ENCODE measurements at places on chromosomes 1 and 21.

DNA sequence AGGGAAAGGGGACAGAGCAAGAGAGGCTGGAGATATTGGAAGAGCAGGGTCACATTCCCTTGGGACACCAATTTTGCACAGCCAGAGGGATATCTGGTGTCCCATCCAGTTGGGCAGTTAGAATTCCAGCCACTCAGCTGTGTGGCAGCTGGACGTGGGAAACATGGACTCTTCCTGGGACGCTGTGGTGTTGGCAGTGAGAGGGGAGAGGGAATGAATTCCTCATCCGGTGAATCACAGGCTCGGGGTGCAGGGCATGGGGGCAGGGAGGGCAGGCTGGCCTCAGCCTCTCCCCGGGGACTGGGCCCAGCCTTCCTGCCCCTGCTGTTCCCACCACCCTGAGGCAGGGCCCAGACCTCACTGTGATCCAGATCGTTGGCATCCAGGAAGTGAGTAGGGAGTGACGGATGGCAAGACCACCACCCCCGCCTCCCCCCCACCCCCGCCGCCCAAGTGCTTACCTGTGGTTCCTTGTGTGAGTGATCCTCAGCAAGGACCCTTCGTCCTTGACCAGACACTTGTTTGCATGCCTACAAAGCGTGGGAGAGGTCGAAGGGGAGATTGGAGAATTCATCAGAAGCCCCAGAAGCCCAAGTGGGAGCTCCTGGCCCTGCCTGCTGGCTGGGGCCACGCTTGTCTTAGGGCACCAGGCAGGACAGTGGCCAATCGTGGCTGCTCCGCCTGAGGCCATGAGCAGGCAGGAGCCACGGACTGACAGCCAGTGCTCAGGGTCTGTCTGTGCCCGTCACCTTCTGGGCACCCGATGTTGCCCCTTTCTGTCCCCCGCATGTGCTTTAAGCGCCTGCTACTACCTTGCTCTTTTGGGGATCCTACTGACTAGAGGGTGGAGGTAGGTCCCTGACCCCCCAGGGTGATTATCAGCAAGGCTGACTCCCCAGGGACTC is 8.7 kb downstream of the WNT3A start:
- no peak for DNase-seq

DNA sequence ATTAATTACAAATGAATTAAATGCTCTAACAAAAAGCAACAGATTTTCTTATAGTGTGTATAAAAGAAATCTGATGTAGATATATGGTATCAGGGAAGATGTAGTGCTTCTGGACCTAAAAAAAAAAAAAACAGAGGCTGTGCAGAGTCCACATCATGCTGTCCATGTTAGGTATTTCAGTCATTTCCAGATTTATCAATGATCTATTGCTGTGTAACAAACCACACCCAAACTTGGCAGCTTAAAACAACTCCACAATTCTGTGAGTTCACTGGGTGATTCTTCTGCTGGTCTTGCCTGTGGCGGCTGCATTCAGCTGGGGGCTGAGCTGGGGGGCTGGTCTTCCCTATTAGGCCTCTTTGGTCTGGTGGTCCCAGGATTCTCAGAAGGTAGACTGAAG is 52.3 kb upstream of the C1orf146 start:
- DNase-seq: no peak

DNA sequence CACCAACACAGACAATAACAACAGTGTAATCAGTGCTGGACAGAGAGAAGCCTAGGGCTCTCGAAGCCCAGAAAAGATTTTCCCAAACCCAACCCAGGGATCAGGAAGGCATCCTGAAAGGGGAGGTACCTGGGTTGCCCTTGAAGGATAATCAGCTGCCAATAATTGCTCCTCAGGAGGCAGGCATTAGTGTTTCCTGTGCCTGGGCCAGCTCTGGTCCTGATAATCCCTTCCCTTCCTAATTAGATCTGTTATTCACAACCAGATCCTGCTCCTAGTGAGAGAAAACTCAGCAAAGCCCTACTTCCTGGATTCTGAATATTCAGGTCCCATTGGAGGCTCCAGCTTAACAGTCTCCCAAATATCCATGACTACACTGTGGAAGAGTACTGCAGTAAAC is 117.4 kb downstream of the DMRTA2 start:
- DNase-seq: no peak

DNA sequence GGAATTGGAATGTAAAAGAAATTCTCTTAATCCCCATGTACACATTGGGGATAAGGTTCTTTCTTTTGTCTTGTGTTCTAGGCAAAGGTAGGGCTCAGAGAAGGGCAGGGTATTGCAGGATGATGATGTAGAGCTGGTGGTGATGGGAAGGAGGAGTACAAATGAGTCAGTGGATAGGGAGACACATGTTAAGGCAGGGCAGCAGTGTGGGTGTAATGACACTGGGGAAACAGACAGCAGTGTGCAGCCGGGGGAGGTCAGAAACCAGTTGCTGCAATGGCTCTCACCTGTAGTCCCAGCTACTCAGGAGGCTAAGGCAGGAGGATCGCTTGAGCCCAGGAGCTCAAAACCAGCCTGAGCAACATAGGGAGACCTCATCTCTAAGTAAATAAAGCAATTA is 5.1 kb downstream of the NLRP3 start:
- no peak for DNase-seq

DNA sequence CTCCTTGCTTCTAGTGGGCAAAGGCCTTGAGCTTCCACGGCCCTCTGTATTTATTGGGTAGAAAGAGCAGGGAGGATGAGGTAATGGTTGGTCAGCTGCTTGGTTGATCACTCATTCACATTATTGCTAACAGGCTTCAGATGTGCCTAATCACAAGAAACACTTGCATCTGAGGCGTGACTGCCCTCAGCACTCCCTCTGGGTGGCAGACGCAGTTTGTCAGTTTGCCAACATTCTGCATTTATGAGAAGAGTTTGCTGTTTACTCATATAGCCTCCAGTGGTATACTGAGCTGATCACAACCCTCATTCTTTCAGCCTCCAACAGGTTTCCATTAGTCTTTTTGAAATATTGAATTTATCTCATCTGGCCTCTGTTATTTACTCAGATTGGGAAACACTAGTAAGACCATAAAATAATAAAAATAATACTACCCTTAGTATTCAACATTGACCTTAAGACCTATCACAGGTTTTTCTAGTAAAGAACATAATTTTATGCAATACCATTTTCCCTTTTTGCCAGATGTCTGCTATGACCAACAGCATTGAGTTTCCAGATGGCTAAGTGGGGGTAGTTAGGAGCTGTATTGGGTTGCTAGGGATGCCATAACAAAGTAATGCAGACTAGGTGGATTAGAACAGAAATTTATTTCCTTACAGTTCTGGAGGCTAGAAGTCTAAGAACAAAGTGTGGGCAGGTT is 53.3 kb downstream of the PTGFR start:
- no peak for DNase-seq

DNA sequence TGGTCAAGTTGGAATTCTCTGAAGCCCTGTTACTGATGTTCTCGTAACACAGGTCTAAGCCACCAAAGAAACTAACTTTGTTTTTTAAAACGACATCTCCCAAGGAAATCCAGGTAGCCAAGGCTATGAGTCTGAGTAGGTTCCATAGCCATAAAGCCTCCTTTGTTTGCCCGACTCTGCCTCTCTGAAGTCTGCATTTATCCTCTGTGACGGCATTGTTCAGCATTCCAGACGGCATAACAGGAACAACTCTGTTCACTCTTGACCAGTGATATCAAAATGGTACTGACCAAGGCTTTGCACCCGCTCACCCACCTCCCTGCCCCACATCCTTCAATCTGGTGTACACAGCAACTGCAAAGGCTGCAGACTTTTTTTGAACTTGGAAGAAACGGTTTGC is 14.8 kb downstream of the URB1 start:
- no peak for DNase-seq

DNA sequence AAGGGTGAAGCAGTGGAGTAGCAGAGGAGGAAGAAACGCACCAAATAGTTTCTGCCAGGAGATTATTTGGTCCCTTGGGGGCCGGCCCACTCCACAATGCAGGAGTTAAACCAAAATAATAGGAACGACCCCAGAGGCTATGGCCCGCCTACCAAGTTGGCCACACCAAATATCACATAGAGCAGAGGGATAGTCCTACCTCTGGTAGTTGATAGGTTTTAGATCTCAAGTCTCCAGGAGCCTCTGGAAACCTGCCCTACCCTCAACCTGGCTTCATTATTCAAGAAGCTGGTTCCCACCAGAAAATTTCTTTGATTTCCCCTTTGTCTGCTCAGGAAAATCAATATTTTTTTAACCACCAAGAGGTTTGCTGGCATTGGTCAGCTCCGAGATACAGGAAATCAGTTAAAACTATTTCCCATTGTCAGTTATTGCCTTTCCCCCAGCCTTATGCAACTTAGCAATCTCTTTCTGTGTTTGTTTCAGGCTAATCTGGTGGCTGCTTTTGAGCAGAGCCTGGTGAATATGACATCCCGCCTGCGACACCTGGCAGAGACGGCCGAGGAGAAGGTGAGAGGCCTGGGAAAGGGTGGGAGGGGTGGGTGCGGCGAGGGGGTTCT is 35.5 kb upstream of the IPO9 start:
- no peak for DNase-seq

DNA sequence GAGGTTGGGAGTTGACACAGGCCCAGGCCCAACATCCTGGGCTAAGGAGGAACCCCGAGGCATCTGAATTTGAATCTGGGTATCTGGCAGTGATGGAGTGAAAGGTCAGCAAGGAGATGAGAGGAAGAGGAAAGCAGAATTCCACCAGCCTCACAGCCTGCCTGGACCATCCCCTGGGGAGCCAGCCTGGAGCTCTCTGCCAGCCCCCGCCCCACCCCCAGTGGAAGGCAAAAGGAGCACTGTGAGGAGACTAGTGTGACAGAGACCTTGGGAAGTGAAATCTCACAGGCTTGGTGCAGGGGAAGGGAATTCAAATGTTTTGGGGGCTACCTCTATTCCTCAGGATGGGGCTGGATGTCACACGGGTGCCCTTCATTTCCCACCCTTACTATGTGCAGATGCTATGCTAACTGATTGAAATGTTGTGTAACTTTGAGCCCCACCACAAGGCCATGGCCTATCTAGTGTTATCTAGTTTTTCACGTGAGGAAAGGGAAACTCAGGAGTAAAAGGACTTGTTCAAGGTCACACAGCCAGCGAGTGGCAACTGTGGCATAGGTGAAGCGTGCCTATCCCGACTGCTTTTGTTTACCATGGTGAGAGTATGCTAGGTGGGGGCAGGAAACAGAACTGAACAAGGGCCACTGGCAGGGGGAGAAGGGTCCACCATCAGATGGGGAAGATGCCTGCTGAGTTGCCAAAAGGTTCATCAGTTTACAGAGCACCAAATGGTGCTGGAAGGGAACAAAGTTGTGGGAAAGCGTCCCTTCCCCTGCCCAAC is 29.8 kb downstream of the AHDC1 start:
- DNase-seq: no peak

DNA sequence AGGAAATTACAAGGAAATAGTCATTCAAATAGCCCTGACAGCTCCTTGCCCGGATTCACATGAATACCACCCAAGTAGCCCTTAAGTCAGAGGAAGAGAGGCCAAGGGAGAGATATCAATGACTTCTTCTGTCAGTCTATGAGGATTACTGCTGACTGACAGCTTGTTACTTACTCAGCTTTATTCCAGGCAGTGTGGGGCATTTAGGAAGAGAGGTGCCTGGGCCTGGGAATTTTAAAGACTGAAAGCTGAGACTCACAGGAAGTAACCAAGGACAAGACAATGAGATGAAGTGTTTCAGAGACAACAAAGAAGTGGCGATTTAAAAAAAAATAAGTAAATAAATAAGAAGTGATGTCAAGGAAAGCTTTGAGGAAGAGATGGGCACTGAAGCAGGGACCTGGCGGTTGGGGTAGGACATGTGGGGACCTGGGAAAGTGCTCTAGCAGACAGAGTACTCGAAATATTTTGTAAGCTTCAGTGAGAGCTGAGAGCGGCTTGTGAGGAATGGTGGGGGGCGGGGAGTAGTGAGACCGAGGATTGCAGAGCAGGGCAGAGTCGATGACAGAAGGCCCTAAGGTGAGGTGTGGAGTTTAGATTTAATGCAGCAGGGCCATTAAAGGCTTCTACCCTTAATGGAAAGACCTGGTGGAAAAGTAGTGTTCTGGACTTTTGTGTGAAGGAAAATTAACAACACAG is 58.9 kb downstream of the ST3GAL3 start:
- no peak for DNase-seq

GRCh38 chr1:185338719-185339622 is 21.9 kb upstream of the IVNS1ABP start:
- DNase-seq: peak; percentile 39

DNA sequence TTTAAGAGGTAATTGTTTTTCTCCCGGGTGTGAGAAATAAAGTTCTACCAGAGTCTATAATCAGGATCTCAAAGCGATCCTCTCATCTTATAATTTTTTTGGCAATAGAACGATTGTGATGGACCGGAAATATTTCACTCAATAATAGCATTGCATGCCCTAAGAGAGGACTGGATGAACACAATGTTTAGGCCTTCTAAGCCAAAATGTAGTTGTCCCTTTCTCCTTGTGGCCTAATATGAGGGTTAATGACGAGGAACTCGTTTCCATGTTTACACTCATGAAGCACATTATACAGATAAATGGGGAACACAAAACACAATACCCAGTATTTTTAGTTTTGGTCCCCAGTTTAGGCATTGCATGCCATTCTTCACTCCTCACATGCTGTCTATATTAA is 5.9 kb downstream of the TBX15 start:
- DNase-seq: no peak

DNA sequence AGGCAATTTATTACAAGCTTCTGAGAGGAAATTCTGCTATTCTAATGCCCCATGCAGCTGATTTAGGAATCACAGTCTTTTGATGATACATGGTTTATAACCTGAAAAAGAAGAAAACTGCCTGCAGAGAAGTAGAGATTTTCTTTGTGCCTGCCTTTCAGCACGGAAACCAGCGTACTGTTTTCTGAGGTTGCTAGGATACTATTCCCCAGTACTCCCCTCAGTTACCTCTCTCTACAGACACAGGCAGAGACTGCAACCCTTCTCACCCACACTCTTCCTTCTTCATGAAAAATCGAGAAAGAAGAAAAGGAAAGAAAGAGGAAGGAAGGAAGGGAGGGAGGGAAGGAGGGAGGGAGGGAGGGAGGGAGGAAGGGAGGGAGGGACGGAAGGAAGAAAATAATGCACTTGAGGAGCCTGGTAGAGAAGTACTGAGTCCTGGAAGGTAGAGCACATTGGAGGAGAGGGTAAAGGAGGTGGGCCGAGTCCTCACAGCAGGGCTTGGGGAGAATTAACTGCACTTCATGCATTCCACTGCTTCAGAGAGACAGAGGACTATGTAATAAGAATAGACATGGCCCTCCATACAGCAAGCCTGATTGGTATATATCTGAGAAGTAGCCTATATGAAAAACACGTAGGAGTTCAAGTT is 21.9 kb downstream of the RGS2 start:
- no peak for DNase-seq

DNA sequence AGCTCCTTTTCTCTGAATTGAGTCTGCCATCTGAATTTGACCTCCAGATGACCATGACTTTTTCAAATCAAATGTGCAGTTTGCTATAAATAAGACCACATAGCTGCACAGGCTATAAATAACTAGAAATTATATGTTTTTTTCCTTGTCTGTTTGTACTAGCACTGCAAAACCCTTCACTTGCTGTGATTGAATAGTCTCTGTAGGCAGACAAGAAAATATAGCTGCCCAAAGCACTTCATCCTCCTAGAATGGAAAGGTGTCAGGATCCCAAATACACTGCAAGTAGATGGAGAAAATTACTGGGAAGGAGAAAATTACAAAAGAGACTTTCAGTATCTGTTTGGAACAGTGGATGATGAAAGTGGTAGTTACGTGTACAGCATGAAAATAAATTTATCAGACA is 175.8 kb downstream of the APP start:
- no peak for DNase-seq

- no peak for DNase-seq
Measured at GRCh38 chr1:223711173-223711572, 1.2 kb upstream of the CAPN2 start.

GRCh38 chr1:223444411-223444810 is 51.2 kb downstream of the CCDC185 start:
- no peak for DNase-seq
